Renal cortical epithelial cell (primary cell): ENCODE measurements at places on chromosomes 7 and 10. TPM values are rescaled to one million over a fixed set of nuclear protein-coding genes. Genes with fewer than 3 reads are reported as not detected.

The C10orf105 gene
- not detected in 2 replicates for total RNA-seq

DNA sequence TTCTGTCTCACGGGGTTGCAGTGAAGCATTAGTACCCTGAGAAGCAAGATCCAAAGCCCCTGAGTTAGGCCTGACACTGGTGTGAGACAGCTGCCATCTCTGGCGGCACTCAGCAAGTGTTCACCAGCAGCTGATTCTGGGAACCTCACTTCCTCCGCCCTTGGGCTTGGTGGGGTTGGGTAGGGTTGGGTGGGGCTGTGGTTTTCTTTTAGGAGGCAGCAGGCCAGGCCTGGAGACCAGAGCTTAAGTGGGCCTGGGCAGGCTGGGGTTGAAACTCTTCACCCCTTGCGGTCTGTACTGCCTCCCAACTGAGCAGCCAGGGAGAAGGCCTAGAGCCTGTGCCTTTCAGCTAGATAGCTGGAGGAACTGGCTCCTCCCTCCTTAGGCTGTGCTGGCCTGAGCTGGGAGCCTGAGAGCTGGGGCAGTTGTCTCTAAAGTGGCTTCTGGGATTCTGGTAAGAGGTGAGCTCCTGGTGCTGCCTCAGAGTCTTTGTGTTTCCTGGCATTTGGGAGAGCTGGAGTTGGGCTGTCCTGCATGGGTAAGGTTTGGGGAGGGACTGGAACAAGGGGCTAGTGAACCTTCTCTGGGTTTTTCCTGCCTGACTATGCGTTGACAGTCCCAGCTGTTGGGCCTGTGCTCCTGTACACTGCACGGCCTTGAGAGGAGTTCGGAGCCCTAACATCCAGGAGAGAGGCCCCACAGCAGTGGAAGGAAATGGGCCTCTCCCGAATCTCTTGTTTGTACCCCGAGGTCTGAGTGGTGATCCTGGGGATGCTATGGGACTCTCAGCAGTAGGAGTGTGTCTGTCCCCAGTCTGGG lies 5.1 kb downstream of the TSPAN14 start:
- DNase-seq = peak; percentile 57

The NPTX2 gene
- total RNA-seq = 0.35 TPM in 1 of 2 replicates, not detected in the other

GRCh38 chr10:24255881-24256311 lies 47.0 kb downstream of the KIAA1217 start:
- peak; percentile 57 for DNase-seq

DNA sequence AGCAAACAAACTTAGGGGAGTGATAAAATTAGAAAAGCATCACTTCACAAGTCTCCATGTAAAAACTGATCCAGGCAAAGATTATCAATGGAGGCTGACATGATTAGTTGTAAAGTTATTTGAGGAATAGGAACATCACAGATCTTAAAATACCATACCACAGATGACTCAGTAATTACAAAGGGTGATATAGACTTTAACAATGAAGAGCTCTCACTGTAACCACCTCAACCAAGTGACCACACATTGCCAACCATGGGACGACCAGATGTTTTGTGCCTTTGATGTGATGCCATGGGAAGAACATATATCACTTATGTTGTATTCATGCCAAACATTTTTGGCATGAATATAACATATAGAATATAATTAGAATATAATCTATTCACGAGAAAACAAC lies 11.7 kb downstream of the AASS start:
- DNase-seq = peak; percentile 58

The SPDYE2 gene
- total RNA-seq = 0.10 TPM in 1 of 2 replicates, not detected in the other

The TCF7L2 gene
- 1.6 and 5.2 TPM in 2 replicates for total RNA-seq

The PPRC1 gene
- 7.8 and 17.4 TPM in 2 replicates for total RNA-seq

The DOCK4 gene
- total RNA-seq = 24.5 and 50.4 TPM in 2 replicates

The ARMC3 gene
- total RNA-seq = 1.1 and 1.4 TPM in 2 replicates

The RARRES2 gene
- 28.5 and 161 TPM in 2 replicates for total RNA-seq

- peak; percentile 41 for DNase-seq
Observed at GRCh38 chr10:19719284-19719683, 96.9 kb upstream of the PLXDC2 start.

- peak; percentile 6 for DNase-seq
Observed at GRCh38 chr7:137687556-137688265, 159.1 kb downstream of the DGKI start.

DNA sequence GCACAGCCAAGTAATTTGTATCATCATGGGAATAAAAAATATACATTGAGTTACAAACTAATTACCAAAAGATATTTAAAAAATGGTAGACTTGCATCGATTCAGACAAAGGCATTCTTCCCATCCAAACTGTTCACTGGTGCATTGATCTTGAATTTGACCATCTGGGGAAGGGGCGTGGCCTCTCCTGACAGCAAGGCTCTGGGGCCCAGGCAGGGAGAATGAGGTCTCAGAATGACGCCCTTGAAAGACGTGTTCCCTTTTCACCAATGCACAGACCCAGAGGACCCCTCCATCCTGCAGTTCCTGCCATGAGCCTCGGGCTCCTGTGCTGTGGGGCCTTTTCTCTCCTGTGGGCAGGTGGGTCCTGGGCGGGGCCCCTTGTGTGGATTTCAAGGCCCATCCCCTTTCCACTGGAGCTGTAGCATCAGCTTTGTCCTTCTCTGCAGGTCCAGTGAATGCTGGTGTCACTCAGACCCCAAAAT lies 91.1 kb upstream of the PRSS58 start:
- no peak for DNase-seq

- no peak for DNase-seq
Observed at GRCh38 chr7:711922-712380, 14.5 kb upstream of the DNAAF5 start.

DNA sequence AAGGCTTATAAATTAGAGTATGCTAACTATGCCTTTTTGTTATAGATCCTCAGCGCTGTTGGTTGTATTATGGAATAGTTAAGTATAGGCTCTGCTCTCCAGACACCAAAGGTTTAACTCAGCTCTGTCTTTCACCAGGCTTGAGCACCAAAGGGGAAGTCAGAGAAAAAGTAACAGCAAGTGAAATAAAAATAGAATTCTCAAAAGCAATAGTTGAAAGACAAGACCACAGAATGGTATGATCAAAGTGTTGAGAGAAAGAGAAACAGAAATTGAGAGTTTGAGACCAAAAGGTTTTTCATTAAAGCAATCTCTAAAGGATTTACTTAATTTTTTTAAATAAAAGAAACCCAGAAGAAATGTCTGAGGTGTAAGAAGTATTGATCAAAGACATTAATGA lies 529.8 kb upstream of the C7orf33 start:
- no peak for DNase-seq

- DNase-seq = no peak
Observed at GRCh38 chr10:117685431-117685830, 142.9 kb downstream of the EMX2 start.

The GPR15LG gene
- 6.8 and 46.5 TPM in 2 replicates for total RNA-seq

GRCh38 chr10:21961847-21962246 lies 41.7 kb downstream of the DNAJC1 start:
- DNase-seq = no peak

GRCh38 chr7:134618756-134619530 lies 27.7 kb upstream of the BPGM start:
- DNase-seq = peak; percentile 69

- DNase-seq = no peak
Observed at GRCh38 chr7:138483531-138483930, 23.5 kb downstream of the TRIM24 start.

The CDCA7L gene
- 18.1 and 42.7 TPM in 2 replicates for total RNA-seq

The FAM221A gene
- total RNA-seq = 4.8 and 14.8 TPM in 2 replicates

The ADRA2A gene
- 0.15 TPM in 1 of 2 replicates, not detected in the other for total RNA-seq

The SIRT1 gene
- total RNA-seq = 11.6 and 23.9 TPM in 2 replicates

DNA sequence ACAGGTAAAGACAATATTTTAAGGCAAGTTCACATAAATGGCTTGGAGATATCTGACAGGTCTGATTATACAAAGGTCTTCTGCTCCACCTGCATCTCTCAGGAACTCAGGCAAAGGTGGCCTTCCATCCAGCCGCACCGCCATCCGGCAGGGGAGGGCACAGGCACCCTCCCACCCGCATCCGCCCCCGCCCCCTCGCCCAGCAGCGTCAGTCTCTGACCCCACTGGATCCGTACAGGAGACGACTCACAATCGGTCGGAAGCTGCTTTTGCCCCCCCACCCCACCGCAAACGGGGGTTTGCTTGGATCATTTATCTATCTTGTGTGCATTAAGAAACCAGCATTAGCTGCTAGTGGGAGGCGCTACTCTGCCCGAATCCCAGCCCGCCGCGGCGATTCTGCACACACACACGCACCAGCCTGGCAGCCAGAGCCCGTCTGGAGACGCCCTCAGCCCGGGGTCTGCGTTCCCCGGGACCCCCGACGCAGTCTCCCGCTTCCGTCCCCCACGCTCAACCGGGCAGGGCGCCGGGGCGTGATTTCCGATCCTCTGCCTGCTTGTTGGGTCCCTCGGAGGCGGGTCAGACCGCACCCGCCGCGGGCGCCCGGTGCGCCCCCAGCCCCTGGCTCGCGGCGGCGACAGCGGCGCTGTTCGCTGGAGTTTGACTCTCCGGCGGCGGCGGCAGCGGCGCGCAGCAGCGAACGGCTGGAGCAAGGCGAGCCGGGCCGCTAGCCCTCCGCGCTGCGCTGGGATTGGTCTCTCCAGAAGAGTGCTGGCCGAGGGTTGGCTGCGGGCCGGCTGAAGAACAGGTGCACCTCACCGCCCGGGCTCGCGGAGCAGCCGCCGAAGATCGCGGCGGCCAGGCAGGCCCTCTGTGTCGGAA lies 820 bp upstream of the NRG3 start:
- DNase-seq = peak; percentile 14

The HMX2 gene
- total RNA-seq = not detected in 2 replicates

DNA sequence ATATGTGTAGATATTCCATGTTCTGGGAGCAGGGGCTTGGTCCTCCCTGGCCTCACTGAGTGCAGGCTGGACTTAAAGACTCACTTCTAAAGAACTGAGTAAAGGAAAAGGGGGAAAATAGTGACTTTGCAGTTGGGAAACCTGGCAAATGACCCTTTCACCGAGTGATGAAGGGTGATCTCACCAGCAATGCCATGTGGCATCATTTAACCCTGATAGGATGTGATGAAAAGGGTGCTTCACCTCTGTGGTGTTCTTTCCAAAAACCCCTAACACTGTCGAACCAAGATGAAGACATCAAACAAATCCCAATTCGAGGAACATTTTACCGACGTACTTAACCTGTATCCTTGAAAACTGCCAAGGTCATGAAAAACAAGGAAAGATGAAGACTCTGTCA lies 71.9 kb downstream of the AOAH start:
- no peak for DNase-seq

DNA sequence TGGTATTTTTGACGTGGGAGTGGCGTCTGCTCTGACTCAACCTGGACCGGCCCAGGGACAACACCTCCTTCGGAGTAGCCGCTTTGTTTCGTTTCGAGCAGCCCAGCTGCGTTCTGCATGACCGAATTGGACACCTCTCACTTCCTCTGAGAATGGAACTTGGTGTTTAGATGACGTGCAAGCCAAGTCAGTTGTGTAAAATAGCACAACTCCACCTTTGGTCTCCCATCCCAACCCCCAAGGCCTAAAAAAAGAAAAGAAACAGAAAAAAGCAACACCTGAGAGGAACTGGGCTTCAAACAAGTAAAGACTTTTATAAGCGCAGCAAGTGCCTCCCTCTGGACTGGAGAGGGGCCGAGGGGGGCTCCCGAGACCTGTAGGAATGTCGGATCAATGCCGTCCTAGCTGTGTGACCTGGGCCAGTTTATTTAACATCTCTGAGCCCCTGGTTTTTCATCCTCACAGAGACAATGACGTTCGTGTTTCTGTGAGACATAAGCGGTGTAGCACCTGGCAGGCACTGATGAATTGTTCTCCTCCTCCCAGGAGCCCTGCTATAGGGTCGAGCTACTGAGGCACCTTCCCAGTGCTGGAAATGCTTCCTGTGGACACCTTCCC lies 52.0 kb upstream of the SMNDC1 start:
- peak; percentile 99 for DNase-seq

DNA sequence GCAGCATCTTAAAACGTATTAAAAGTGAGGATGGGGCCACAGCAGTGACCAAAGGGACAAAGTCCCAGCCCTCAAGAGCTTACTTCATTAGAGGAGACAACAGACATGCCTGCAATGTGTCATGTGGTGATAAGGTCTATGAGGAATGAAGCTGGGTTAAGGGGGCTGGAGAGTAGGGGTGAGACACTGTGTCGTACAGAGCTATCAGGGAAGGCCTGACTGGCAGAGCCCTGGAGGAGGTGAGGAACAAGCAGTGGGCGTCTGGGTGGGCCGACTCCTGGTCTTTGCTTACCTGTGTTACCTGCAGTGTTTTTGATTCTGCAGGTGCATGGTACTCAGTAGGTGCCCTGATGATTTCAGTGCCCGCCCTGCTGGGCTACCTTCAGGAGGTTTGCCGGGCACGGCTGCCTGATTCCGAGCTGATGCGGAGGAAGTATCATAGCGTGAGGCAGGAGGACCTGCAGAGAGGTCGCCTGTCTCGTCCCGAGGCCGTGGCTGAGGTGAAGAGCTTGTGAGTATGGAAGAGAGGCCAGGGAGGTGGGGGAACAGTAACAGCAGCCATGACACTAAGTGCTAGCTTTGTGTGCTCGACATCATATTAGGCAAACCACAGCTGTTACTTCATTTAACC lies 7.6 kb downstream of the ZFYVE27 start:
- DNase-seq = no peak

The GIMAP7 gene
- total RNA-seq = 0.05 and 0.35 TPM in 2 replicates

- DNase-seq = peak; percentile 43
Observed at GRCh38 chr7:142030294-142030693, 34.6 kb downstream of the MGAM start.
